Activated CD4-positive, alpha-beta T cell treated with anti-CD3 and anti-CD28 coated beads for 36 hours (primary cell): ENCODE measurements at places on chromosomes 1 and 21. TPM values are rescaled to one million over a fixed set of nuclear protein-coding genes. Genes with fewer than 3 reads are reported as not detected.

RWDD3 gene
- total RNA-seq = 14.3 TPM

CFAP74 gene
- total RNA-seq = 0.25 TPM

VSIG8 gene
- not detected for total RNA-seq

MAP3K7CL gene
- 5.6 TPM for total RNA-seq

OLIG2 gene
- total RNA-seq = not detected

FGR gene
- total RNA-seq = not detected

PKP1 gene
- not detected for total RNA-seq

CNIH3 gene
- 1.8 TPM for total RNA-seq

LCE1C gene
- total RNA-seq = not detected

- DNase-seq = peak; percentile 27
Observed at GRCh38 chr21:33024201-33025103, 1.3 kb upstream of the OLIG2 start.

- peak; percentile 28 for DNase-seq
Observed at GRCh38 chr1:37537378-37537777, 16.7 kb downstream of the SNIP1 start.

- peak; percentile 66 for DNase-seq
Observed at GRCh38 chr1:151898519-151898991, 10.8 kb downstream of the THEM4 start.

DNA sequence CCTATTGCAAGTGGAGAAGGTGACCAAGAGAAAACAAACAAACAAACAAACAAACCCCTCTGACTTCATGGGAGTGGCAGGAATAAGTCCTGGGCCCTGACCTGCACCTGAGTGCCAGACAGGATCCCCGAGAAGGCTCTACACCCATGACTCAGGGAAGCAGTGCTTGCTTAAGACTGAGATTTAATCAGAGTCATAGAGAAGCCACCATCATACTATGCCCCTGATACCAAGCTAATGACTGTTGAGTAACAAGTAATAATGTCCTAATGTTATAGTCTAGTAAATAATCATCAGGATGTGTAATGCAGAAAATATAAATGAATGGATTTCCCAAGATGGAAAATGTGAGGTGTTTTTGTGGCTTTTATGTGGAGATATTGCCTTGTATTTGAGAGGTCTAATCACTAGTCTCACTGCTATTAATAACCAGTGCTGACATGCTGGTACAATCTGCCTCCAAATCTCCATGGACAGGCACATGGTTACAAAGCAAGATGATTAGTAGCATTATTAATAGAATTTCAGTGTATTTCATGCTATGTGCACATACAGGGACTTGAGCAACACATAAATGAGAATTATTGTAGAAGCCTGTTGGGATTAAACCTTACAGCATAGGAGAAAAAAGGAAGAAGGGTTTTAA, 1290.9 kb downstream of the MRPL39 start:
- DNase-seq = no peak

DNA sequence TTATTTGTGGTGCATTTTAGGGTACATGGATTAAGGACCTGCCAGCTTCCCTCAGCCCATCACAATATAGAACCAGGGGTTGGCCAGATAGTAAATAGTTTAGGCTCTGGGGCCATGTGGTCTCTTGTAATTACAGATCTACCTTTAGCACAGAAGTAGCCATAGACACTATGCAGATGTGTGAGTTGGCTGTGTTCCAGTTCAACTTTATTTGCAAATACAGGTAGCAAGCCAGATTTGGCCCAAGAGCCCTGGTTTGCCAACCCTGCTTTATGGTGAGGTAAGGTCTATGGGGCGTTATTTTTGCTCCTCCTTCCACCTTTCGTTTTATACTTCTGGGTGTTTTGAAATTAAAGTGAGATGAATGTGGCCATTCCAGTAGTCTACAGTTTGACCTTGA, 48.7 kb downstream of the MRPS6 start:
- DNase-seq = no peak

DNA sequence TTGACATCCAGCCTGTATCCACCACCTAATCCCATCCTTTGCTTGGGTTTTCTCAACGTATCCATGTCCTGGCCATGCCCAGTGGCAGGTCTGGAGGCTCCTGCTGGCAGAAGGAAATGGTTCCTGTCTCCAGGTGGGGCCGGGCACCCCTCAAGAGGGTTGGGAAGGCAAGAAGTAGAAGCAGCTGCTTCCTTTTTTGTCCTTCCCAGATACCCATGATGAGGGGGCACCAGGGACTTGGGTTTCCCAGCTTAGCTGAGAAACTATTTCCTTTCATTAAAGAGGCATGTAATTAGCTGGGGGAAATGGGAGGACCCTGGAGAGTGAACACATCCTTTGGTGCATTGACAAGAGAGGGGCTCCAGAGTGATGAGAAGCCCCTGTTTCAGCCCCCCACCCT, 21.1 kb upstream of the SLC45A3 start:
- no peak for DNase-seq

DNA sequence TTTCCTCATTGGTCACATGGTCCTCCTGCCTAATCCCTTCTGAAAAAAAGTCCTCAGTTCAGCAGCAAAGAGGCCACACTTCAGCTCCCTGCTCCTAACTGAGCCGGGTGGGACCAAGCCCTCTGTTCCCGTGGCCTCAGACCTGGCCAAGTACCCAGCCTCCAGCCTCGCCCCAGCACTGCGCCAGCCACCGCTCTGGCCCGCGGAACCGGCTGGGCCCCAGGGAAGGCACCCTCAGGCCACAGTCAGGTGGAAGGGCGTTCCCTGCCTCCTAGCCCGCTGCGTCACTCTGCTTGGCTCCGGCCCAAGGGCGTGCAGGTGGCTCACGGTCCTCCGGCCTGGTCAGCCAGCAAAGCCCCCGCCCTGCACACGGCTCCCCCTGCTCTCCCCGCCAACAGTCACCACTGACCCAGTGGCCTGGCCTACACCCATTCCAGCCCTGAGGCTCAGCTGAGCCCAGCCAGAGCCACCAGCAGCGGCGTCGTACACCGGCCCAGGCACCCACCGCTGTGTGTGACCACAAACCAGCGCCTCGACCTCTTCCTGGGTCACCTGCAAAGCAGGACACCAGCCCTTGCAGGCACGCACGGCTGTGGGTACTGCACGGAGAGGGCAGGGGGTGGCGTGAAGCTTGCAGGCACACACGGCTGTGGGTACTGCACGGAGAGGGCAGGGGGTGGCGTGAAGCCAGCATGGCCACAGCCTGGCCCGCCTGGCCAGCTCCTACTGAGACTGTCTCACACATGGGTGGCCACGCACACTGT, 19.4 kb downstream of the NADK start:
- DNase-seq = no peak

DNA sequence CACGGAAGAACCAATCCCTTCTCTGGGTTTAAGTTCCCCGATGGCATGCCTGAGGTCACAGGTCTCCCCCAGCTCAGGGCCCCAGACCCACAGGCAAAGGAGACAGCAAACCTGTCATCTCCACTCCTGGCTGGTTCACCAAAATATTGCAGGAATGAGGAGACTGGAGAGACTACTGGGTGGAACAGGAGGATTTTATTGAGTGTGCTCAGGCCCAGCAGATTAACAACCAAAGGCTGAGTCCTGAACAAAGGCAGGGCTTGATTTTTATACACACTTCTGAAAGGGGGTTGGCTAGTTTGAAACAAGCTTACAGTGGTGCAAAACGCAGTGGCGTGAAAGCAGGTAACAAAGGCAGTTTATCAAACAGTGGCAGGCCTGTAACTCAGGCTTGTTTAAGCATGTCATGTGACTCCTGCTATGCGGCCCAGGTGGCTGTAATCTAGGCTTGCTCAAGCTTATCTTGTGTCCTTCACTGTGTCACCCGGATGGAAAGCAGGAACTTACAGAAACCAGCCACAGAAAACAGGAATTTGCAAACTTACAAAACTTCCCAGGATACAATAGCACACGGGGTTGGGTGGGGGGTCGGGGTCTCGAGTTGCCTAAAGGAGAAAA, 27.4 kb upstream of the KCNJ15 start:
- no peak for DNase-seq

- no peak for DNase-seq
Observed at GRCh38 chr1:101603726-101604125, 366.9 kb downstream of the S1PR1 start.

- DNase-seq = no peak
Observed at GRCh38 chr21:29245863-29246262, 52.9 kb upstream of the BACH1 start.

DNA sequence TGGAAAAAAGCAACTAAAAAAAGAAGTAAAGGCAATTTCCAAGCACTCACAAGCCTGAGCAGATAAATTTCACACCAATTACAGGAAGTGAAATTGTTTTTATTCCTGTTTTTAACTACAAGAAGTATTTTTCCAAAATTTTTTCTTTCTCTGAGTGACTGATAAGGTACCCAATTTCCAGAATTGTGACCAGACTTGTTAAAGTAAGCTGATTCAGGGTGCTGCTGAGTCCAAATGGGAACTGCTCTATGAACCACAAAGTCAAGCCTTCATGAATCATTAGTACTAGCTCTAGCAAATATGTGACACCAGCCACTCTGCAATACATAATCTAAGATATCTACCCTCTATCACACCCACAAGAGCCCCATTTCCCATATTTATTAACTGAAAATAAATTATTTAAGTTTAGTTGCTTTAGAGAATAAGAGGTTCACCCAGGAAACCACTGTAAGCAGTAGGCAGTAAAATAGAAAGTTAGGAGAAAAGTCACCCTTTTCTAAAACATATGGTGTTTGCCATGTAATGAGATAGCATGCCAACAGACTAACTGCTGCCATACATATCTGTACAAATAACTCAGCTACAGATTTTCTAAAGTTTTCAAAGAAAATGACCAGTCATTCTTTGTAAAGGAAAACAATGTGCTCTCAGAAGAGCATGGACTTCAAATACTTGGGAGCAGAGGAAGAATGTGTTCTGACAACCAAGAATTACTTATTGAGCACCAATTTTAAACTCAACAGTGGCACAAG, 43.1 kb upstream of the TNFSF18 start:
- DNase-seq = no peak

GRCh38 chr1:8455700-8456307, 137.9 kb downstream of the SLC45A1 start:
- no peak for DNase-seq

DNA sequence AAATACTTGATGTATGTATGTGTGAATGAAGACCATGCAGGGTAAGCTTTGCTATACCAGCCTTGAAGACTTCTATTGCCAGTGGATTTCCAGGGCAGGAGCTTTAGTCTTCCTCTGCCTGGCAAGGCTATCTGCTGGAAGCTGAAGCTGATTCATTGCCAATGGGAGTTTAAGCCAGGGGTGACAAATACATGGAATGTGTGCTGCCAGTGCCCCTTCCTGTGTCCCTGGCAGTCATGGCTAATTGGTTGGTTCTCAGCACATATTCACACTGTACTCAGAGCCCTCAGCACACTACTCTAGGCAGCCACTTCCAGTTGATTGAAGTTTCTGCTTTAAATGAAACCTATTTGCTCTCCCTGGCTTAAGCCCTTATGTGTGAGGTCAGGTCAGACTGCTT, 1.5 kb downstream of the ZSCAN20 start:
- no peak for DNase-seq

- DNase-seq = no peak
Observed at GRCh38 chr1:100542285-100542684, 4.3 kb downstream of the GPR88 start.

DNA sequence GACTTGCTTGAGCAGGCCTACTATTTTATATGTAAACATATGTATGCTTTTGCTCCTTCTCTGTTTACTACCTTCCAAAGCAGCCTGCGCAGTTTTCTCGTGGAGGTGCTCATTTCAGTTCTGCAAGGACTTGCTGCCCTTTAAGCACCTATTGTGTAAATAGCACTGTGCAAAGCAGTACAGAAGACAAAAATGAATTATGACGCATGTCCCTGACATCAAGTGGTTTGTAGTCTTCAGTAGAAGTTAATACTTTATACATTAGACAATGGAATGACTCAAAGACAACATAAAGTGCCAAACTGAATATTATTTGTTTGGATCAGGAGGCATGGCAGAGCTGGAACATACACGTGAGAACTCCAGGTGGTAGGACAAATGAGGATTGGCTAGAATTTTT, 611.7 kb downstream of the LMO4 start:
- no peak for DNase-seq

GRCh38 chr1:30809514-30810263, 52.1 kb upstream of the LAPTM5 start:
- no peak for DNase-seq

DNA sequence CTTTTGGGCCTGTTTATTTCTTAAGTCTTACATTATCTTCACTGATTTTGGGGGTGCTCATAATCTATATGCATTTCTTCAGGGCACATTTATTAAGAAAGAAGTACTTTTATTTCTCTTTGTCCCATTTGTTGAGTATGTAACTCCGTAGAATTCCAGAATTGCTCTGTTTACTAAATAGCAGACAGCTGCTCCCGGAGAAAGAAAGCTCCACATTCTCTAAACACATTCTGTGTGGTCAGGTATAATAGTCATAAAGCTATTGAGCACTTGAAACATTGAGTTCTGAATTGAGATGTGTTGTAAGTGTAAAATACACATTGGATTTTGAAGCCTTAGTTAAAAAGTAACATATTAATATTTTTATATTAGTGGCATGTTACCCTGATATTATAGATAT, 206.5 kb downstream of the SPATA17 start:
- DNase-seq = no peak

GRCh38 chr1:50610563-50610962, 187.3 kb upstream of the DMRTA2 start:
- DNase-seq = no peak

GRCh38 chr1:177710696-177711620, 258.9 kb downstream of the SEC16B start:
- no peak for DNase-seq

- no peak for DNase-seq
Observed at GRCh38 chr1:202243006-202243405, 49.4 kb downstream of the LGR6 start.

DNA sequence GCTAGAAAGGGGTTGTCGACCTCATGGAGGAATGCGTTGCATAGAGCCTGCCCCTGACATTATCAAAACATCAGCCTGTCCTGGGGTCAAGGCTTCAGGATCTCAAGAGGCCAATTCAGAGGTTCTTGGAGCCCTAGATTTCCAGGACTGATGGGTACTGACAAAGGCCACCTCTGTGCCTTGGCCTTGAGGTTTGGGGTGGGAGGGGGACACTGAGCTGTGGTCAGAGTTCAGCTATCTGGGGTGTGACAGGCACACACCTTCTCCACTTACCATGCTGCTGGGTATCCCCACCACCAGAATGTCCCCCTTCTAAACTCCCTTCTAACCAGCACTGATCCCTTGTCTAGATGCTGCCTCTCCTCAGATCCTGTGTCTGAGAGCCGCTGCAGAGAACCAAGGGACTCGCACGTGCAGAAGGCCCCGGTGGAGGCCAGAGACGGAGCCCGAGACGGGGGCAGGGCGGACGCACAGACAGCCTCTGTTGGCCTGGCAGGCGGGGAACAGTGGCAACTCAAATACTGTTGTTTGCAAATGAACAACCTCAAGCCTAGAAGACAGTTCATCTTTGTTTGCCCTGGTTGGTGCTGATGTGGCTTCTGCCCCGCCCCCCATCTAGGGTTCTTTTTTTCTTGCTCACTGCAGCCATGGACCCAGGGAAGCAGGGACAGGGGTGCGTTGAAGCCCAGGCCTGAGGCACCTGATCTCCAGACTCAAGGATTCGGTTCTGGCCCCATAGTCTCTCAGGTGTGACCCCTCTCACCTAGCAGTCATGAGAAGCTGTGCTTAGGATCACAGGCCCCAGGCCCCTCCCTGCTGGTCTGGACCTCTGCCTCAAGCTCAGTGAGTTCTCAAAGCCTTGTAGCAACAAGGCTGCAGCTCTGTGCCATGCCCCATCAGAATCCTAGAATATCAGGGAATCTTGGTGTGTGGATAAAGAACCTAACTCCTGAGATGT, 28.1 kb upstream of the CSF1 start:
- DNase-seq = no peak

GRCh38 chr1:235129774-235130570, 1.3 kb upstream of the TOMM20 start:
- DNase-seq = no peak
